Activated CD4-positive, alpha-beta T cell treated with anti-CD3 and anti-CD28 coated beads for 1 hour (primary cell): ENCODE measurements at places on chromosomes 2 and 18.

- no peak for DNase-seq
These were observed 61.1 kb upstream of the TFPI start for GRCh38 chr2:187615364-187615763.

DNA sequence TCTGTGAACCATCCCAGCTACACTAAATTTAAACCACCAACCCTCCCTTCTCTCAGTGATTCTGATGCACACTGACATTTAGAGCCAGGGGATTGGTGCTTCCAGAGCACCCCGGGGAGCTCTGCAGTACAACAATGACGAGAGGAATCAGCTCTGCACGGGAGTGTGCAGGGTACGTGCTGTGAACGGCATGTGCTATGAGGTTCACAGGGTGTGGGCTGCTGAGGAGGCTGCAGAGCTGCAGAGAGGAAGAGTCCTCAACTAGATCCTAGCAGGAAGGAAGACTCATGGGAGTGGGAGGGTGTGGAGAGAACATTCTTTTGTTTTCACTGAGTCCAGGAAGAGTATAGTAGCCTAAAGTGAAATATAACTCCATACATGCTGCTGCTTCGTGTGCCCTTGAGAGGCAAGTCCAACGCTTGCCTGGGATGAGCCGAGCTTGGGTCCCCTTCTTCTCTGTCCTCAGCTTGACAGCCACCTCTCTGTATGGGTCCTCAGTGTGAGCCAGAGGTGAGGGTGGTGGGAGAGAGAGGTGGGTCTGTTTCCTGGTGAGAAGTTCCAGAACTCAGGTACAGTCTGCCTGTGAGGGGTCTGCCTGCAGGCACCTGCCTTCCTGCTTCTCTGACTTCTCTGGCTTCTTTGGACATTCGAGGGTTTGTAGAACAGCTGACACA, 118.8 kb downstream of the CTIF start:
- no peak for DNase-seq

DNA sequence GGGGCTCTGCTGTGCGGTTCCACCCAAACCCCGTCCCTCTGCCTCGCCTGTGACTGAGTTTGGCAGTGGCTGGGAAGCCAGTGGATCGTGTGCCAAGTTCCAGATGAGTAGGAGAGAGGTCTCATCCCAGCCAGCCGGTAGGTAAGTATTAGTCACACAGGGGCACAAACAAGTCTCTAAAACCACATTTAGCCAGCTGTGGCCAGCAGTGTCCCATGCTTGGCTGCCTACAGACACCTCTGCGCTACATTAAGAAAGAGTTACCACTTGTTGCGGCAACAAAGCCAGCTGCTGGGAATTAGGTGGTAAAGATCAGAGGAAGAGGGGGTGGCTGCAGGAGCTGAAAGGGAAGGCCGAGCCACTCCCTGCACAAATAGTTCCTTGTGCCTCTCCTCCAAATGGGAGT, 81.2 kb downstream of the GATA6 start:
- no peak for DNase-seq

GRCh38 chr2:5036256-5036655, 655.9 kb upstream of the SOX11 start:
- DNase-seq: no peak

DNA sequence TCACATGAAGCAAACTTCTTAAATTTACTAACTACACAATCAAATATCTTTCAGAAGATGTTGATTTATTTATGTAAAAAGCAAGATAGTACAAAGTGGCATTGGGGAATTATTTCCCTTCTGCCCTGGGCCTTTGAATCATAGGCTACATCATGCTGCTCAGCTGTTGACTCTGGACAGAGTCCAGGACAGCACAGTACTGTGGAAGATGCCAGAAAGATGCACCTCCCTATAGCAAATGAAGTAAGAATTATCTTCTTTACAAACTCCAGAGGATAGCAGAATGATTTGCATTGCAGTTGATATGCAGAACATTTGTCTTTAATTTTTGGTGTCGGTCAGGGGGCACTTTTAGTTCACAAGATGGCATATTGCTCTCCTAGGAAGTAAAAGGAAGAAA, 1354.5 kb upstream of the ZEB2 start:
- no peak for DNase-seq
